ENCODE measurements at places on chromosomes 11 and 22.

DNA sequence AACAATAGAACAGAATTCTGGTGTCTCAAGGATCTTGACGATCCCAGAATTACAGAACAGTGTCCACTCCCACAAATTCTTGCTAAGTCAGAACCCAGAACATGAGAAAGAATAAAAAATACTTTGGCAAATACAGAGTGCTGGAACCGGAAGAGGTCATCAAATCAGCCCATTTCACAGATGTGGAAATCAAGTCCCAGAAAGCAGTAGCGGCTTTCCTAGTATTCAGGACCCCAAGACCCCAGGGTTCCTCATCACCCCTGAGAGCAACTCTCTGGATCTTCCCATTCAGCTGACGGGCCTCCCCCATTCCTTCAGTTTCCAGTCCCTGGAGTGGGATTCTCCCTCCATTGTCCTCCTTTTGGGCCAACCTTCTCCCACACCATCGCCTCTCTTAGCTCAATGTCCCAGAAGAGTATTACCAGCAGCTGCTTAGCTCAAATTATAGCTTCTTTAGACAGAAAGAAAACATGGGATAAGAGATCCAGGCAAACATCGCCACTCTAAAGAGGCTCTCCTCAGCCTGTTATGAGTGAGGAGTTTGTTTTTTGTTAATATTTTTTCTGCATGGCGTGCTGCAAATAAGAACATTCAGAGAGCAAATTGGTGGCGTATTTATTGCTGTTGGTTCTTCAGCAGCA is 268.3 kb downstream of the MN1 start:
- no peak for DNase-seq

GRCh38 chr11:39732001-39732400 is 1727.5 kb downstream of the LRRC4C start:
- DNase-seq: no peak

DNA sequence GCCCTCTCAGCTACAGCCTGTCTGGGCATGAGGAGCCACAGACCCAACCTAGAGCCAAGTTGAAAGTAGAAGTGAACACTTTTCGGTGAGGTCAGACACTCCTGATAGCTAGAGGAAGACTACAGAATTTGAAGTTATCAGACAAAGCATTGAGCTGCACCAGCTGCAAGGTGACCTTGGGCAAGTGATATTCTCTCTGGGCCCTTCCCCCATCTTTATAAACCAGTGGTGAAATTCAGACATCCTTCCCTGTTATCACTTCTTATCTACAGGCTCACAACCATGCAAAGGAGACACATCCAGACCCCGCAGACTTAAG is 8.0 kb upstream of the PMM1 start:
- DNase-seq: no peak

GRCh38 chr11:74377689-74378088 is 20.5 kb downstream of the PGM2L1 start:
- DNase-seq: no peak

DNA sequence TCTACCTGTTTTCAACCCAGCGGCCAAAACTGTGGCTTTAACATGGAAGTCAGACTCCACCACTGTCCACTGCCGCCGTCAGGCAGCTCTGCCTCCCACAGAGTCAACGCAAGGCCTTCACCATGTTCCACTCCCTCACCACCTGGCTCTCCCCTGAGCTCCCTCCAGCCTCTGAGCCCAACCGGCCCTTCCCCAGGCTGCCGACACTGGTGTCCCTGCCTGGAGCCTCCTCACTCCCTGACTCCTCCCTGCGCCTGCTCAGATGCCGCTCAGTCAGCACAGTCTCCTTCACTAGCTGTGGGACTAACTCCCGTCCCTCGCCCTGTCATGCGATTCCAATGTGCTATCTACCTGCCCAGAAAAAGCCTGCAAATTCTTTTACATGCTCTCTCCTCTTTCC is 16.3 kb downstream of the SULT4A1 start:
- no peak for DNase-seq

- DNase-seq: no peak
These were observed 1417.4 kb downstream of the TBC1D22A start for GRCh38 chr22:48179571-48180546.

GRCh38 chr22:23237841-23238240 is 57.5 kb downstream of the BCR start:
- DNase-seq: no peak

DNA sequence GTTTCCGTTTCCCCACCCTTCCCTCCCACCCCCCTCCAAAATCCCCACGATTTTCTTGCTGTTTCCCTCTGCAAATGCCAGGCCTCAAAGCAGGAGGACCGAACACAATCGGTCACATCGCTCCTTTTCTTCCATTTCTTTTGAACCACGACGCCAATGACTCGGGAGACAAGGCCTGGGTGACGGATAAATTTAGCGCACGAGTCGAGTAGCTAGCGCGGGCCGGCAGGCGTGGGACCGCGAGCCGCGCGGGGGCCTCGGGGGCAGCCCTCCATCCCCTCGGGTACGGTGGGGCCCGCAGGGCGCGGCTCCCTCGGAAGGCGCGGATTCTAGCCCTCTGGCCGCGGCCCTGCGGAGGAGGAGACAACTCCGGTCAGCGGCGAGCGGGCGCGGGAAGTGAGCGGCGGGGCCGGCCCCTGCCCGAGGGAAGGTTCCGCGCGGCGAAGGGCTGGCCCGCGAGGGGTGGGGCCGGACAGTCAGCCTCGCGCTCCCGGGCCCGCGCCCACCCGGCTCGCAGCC is 414 bp downstream of the JOSD1 start:
- no peak for DNase-seq

DNA sequence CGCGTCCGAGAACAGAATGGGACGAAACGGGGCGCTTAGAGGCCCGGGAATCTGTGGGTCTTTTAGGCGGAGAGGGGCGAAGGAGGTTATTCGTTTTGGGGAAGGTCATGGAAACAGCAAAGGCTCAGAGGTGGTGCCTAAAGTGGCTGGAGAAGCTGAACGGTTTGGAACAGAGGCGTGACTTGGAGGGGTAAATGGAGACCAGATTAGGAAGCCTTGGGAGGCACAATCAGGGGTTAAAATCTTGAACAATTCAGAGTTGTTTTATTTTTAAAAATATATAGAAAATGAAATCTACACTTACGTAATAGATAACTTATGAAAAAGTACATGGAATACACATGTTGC is 247 bp upstream of the PLAAT5 start:
- DNase-seq: no peak

GRCh38 chr11:75562836-75563484 is 907 bp downstream of the SERPINH1 start:
- DNase-seq: no peak

- DNase-seq: no peak
These were observed 87.5 kb downstream of the RTL6 start for GRCh38 chr22:44410451-44410991.
